ENCODE measurements at places on chromosomes 16 and 17.
A peak's percentile ranks its signal among the peaks of the same experiment; 100 is the strongest.

GRCh38 chr17:9239246-9239792 lies 218.0 kb downstream of the NTN1 start:
- no peak for DNase-seq

DNA sequence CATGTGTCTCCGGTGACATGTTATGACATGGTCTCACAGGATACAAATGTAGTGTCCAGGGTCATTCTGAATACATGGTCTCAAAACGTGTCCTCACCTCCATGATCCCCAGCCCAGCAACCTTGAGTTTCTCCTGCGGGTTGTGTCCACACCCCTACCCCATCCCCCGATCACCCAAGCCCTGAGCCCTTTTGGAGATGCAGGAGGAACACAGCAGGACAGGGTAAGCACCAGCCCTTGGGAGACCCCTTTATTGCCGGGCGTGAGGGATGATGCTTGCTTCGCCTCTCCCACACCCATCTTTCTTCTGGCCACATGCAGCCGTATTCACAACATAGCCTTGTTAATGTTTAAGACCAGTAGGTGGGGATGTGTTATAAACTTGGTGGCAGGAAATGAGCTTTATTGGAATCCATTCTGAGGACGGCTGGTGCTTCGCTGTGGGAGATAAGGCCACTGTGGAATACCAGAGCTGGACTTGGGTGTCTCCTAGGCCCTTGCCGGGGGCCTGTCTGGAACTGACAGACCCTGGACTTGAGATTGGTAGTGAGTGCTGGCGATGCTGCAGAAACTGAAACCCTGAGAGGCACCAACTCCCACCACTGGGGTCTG lies 5.5 kb downstream of the TMEM132E start:
- no peak for DNase-seq

- no peak for DNase-seq
Observed at GRCh38 chr16:59478838-59479237, 744.7 kb upstream of the GOT2 start.

GRCh38 chr17:70677783-70678647 lies 508.7 kb downstream of the KCNJ2 start:
- DNase-seq, result no peak

- no peak for DNase-seq
Observed at GRCh38 chr17:17062356-17062755, 20.1 kb downstream of the MPRIP start.

- DNase-seq, result no peak
Observed at GRCh38 chr17:79533116-79533515, 77.7 kb downstream of the RBFOX3 start.

- no peak for DNase-seq
Observed at GRCh38 chr16:48740964-48741363, 131.0 kb upstream of the N4BP1 start.

DNA sequence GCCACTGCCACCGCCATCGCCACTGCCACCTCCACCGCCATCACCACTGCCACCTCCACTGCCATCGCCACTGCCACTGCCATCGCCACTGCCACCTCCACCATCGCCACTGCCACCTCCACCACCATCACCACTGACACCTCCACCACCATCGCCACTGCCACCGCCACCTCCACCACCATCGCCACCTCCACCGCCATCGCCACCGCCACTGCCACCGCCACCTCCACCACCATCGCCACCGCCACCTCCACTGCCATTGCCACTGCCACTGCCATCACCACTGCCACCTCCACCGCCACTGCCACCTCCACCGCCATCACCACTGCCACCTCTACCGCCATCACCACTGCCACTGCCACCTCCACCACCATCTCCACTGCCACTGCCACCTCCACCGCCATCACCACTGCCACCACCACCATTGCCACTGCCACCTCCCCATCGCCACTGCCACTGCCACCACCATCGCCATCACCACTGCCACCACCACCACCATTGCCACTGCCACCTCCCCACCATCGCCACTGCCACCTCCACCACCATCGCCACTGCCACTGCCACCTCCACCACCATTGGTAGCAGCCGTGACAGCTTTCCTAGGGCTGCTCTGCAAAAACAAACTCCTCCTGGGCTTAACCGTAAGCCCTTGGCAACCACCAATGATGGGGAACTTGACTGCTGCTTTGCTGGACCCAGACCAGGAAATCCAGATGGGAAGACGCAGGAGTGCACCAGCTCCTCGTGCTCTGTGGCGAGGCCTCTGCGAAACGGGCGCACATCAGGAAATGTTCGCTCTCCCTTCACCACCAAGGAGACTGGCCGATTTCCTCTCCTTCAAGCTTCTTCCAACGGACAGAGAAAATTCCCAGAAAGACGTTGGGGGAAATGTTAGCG lies 147.2 kb downstream of the RBFOX3 start:
- no peak for DNase-seq

DNA sequence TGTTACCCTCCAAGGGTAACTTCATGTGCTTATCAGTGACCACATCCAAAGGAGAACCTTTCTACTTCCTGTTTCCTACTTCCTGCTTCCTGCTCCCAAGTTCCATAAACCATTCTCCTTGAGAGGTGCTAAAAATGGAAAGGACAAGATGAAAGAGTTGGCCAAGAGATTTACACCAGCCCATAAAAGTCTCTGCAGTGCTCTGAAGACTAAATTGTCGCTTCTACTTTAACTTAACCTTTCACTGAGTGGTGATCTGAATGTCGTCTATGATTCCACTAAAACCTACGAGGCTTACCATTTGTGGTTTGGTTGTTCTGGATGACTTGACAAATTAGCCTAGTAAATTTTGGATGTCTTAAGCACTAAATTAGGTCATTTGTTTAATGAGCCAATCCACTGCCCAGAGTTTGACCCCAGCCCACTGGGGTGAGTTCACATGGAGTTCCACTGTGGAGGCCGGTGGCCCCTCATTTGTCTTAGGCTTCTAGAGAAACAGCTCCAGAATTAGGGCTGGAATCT lies 333.1 kb downstream of the FOXL1 start:
- DNase-seq, result no peak

GRCh38 chr17:58447039-58447975 lies 30.0 kb upstream of the RNF43 start:
- peak; percentile 62 for DNase-seq

- no peak for DNase-seq
Observed at GRCh38 chr17:50710025-50710424, 2.3 kb upstream of the ANKRD40 start.

- DNase-seq, result no peak
Observed at GRCh38 chr16:54318941-54319340, 32.4 kb upstream of the IRX3 start.

Measured in activated CD4-positive, alpha-beta T cell treated with anti-CD3 and anti-CD28 coated beads, Interleukin-2, amount 50 U/mL, for 24 hours (primary cell).